ENCODE measurements at places on chromosomes 12 and 14.

DNA sequence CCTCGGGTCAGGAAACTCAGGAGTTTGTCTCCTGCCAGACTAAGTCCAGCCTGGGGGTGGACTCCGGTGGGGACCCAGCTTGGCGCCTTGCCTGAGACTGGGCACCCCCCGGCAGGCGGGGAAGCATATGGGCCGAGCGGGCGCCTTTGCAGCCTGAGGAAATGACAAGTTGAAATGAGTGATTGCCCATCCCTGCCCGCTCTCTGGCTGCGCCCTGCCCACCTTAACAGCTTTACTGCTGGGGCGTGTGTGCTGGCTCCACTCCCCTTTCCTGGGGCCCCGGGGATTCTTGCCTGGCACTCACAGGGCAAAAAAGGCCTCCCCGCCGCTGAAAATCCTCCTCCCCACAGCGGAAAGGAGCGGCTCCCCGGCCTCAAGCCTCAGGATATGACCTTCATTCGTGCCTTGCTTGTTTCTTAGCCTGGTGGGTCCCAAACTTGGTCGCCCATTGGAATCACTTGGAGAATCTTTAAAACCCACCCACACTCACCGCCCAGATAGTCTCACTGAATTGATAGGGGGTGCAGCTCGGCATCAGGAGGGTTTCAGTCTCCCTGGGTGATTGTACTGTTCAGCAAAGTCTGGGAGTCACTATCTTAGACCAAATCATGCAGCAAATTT, 1.5 kb downstream of the RFLNA start:
- DNase-seq = no peak

- no peak for DNase-seq
Observed at GRCh38 chr14:77344377-77344996, 23.7 kb downstream of the GSTZ1 start.

DNA sequence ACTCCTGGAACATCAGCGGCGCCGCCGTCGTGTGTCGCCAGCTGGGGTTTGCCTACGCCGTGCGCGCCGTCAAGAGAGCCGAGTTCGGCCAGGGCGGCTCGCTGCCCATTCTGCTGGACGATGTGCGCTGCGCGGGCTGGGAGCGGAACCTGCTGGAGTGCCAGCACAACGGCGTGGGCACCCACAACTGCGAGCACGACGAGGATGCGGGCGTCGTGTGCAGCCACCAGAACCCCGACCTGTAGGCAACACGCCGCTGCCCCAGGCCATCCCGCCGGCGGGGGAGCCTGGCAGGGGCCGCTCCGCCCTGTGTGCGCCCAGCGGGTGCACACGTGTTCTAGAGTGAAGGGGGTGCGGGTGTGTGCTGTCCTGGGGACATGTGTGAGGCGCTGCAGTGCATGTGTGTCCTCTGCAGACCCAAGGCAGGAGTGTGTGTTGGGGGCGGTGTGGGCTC, 8.7 kb upstream of the CYP46A1 start:
- DNase-seq = no peak

DNA sequence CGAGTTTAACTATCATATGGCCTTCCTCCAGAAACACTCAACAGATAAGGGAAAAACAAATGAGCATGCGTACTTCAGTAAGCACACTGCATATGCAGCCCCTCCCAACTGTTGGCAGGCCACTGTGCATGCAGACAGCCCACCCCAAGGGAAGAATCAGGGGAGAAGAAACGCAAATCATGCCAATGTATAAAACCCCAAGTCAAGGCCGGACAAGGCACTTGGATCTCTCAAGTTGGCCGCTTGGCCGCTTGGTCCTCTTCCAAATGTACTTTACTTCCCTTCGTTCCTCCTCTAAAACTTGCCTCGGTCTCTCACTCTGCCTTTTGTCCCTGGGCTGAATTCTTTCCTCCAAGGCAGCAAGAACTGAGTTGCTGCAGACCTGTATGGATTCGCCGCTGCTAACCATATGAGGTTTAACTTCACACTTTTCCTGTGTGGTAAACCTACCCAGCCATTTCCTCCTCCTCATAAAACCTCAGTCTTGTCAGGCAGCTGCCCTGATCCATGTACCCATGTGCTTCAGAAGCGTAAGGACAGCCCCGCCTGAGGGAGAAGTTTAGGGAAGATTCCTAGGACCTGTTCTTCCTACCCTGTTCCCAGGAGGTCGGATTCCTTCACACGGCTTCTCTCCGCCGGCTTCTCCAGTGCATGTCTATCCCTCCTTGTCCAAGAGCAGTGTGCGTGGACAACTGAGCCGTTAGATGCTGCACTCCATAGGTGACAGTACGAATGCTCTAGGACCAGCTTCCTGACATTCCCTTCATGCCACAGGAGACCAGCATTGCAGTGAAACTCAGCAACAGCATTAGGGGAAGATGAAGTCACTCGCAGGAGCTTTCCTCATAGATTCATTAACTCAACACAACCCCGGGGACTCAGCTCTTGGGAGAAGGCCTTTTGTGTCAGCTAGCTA, 188.0 kb downstream of the MON2 start:
- DNase-seq = no peak

DNA sequence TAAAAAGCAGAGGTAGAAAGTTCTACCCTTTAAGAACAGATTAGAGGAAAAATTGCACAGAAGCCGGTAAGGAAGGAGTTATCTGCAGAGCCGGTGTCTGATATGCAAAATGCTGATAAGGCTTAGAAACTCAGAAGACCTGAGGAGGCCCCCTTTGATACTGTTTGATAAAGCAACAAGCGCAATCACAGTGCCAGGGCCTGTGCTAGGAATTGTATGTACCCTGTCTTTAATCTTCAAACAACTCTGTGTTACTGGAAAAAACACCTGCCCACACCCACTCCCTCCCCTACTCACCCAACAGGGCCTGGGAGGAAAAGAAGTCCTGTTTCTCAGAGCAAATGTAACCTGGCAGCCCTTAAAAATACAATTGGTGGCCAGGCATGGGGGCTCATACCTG, 112.7 kb upstream of the FUT8 start:
- no peak for DNase-seq

DNA sequence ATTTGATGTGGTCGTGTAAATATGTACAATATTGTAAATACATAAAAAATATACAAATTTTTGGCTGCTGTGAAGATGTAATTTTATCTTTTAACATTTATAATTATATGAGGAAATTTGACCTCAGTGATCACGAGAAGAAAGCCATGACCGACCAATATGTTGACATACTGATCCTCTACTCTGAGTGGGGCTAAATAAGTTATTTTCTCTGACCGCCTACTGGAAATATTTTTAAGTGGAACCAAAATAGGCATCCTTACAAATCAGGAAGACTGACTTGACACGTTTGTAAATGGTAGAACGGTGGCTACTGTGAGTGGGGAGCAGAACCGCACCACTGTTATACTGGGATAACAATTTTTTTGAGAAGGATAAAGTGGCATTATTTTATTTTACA, 49.6 kb downstream of the TBK1 start:
- DNase-seq = no peak

GRCh38 chr12:109816870-109817269, 16.3 kb downstream of the TRPV4 start:
- no peak for DNase-seq

DNA sequence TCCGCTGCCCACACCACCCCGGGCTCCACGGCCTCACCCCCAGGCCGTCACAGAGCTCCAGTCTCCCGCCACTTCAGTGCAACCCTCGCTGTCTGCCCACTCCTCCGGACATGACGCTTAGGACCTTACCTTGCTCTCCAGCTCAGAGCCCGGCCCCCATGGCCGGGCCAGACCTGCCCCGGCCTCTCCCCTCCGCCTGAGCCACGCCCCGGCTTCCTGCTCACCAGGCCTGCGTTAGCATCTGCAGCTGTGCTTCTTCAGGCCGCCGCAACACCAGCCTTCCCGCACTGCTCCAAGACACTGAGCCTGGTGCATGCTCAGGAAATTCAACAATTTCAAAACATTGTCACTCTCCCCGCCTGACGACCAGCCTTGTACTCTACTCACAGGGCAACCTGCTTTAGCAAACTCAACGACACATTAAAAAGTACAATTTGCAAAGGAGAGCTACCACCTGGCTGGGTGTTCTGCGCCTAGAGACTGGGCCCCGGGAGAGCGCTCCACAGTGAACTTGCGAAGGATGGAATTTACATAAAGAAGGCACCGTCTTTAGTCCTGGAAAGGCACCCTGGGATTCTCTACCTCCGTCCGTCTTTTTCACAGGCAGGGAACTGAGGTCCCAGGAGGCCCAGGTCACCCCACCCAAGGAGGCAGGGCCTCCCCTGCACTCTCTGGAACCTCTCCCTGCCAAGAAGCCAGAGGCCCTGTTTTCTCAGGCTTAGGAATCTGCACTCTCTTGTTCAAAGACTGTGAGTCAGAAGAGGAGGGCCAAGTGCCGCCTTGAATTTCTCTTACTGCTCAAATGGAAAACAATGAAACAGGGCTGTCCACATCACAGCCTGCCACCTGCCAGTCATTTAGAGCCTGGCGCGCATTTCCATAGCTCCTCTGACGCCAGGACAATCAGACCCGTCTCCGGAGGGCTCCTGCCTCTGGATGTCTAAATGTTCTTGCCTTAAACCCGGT, 51.3 kb downstream of the STX2 start:
- no peak for DNase-seq

DNA sequence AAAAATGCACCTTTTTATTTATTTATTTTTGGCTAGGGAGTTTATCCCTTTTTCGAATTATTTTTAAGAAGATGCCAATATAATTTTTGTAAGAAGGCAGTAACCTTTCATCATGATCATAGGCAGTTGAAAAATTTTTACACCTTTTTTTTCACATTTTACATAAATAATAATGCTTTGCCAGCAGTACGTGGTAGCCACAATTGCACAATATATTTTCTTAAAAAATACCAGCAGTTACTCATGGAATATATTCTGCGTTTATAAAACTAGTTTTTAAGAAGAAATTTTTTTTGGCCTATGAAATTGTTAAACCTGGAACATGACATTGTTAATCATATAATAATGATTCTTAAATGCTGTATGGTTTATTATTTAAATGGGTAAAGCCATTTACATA, 14.9 kb upstream of the SNAPC1 start:
- no peak for DNase-seq

- peak; percentile 98 for DNase-seq
Observed at GRCh38 chr12:51047655-51048540, at the start of gene LETMD1. LETMD1 (plus strand) TSS chr12:51048327; CDS start chr12:51048357, 30 bp downstream.

DNA sequence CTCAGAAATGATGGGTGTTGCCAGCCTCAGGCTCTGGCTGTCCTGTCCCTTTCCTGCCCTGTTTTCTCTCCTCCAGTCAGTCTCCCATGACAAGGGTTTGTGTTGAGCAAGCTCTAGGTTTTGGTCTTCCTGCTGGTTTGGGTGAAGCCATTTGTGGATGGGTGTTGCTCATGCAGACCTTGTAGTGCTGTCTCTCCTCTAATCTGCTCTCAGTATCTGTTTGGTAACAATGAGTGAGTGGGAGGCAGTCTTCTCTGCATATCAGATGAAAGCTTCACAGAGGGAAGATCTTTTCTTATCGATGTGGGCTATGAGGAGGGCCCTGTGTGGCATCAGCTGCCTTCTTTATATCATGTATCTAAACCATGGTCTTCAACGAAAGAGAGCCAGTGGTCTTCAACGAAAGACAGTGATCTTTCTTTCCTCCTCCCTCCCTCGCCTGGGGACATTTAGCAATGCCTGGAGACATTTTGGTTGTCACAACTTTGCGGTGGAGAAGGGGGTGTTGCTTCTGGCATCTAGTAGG, 3.6 kb downstream of the CMA1 start:
- no peak for DNase-seq

GRCh38 chr12:43352001-43352400, 200.0 kb downstream of the ADAMTS20 start:
- no peak for DNase-seq

GRCh38 chr14:95516554-95517181, at the start of gene SYNE3:
SYNE3 (minus strand) TSS chr14:95516650; CDS start chr14:95475821, 40,829 bp downstream.
- no peak for DNase-seq

- DNase-seq = no peak
Observed at GRCh38 chr14:80164991-80165721, 46.1 kb downstream of the DIO2 start.

- DNase-seq = no peak
Observed at GRCh38 chr14:91453744-91454143, 36.1 kb upstream of the CCDC88C start.

DNA sequence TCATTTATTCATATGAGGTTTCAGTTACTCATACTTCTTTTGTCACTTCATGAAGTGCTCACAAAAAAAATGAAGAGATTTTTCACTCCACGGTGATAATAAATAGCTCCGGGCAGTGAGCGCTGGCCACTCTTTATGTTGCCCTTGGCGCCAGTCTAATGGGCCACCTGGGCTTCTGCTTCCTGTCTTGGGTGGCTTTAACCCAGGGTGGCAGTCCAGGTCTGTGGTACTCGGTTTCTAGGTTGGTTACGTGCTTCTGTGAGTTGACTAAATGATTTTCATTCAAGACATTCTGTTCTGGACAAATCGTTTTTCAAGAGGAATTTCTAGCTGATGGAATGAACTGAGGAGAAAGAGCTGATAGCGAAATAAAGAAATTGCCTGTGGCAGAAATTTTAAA, 34.6 kb upstream of the NID2 start:
- no peak for DNase-seq

GRCh38 chr14:100467939-100468338, 119.3 kb downstream of the BEGAIN start:
- no peak for DNase-seq

GRCh38 chr14:44528180-44528579, 21.1 kb upstream of the FSCB start:
- DNase-seq = no peak

- no peak for DNase-seq
Observed at GRCh38 chr12:9717070-9717925, 15.6 kb downstream of the CLECL1 start.

GRCh38 chr14:83297361-83297760, 1763.7 kb upstream of the SEL1L start:
- no peak for DNase-seq

DNA sequence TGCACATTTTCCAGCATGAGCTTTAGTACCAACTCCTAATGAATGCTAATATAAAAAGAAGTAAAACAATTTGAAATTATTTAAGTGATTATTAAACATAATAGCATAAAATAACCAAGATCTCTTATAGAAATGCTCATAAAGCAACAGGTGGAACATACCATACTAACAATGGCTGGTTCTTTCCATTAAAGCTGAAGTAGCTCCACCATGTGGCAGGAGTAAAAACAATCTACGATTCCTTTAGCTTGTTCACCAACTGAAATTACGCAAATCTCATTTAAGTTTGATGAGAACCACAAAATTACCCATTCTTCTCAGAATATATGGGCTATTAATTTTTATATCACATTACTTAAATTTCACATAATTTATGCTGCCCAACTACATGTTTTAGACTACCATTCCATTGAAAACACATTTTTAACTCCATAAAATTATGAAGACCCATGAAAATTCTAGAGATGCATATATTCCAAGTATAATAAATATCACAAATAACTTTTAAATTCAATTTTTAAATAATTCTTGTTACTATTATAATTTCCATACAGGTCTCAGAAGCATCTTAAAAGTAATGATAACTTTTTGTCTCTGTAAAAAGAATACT, 213.6 kb downstream of the DAD1 start:
- peak; percentile 12 for DNase-seq

DNA sequence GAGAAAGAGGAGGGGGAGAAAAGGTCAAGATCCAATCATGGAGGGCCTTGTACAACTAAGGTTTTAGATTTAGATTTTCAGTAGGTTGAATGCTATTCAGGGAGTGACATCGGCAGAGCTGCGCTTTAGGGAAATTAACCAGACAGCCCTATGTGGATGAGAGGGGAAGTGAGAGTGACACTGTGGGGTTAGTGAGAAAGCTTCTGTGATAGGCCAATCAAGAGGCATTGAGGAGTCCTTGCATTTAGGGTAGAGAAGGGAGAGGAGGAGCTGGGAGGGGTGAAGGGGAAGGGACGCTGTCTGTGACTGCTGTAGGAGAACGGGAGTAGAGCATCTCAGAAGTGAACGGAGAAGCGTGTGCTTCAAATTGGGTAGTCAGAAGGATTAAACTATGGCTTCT, 3.4 kb downstream of the HSD17B6 start:
- DNase-seq = no peak

- no peak for DNase-seq
Observed at GRCh38 chr14:31877255-31877798, 199.8 kb upstream of the ARHGAP5 start.
